ENCODE measurements at places on chromosomes 7 and 10. TPM values are rescaled to one million over a fixed set of nuclear protein-coding genes. Genes with fewer than 3 reads are reported as not detected.
A peak's percentile ranks its signal among the peaks of the same experiment; 100 is the strongest.

Gene NEUROG3
- not detected for total RNA-seq

Gene NAMPT
- 73.4 TPM for total RNA-seq

Gene BMPER
- total RNA-seq: 0.14 TPM

Gene TEX47
- total RNA-seq: not detected

Gene NHLRC2
- total RNA-seq: 20.5 TPM

DNA sequence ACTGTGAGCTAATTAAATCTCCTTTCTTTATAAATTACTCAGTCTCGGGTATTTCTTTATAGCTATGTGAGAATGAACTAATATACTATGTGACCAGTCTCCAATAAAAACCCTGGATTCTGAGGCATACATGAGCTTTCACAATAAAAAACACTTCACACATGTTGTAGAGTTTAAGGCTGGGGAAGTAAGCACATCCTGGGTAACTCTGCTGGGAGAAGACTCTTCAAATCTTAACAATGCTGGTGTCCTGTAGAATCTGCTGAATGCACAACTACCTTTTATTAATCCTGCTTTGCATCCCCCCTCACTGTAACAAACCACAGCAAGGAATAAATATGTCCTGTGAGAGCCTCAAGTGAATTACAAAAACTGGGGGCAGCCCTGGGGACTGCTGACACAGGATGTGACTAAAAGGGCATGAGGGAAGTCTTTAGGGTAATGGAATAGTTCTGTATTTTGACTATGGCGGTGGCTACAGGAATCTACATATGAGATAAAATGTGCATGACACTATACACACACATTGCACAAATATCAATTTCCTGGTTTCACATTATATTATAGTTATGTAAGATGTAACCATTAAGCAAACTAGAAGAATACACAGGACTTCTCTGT is 45.1 kb upstream of the KCTD7 start:
- H3K36me3 ChIP-seq: no peaks in the 10 kb centered on the region
- no peak overlapping the region for H3K27ac ChIP-seq
- H3K4me3 ChIP-seq: no peak overlapping the region
- no peaks in the 10 kb centered on the region for H3K27me3 ChIP-seq

- H3K27ac ChIP-seq: no peak overlapping the region
- no peaks in the 10 kb centered on the region for H3K4me1 ChIP-seq
- H3K4me3 ChIP-seq: no peak overlapping the region
- no peak for DNase-seq
Measured at GRCh38 chr7:117186218-117187010, 136.4 kb downstream of the WNT2 start.

GRCh38 chr10:112262546-112262945 is 20.7 kb upstream of the TECTB start:
- H3K27ac ChIP-seq: no peak overlapping the region
- no peak overlapping the region for H3K4me3 ChIP-seq
- peaks cover 7% of the 10 kb centered on the region for H3K4me1 ChIP-seq
- H3K36me3 ChIP-seq: no peaks in the 10 kb centered on the region

- H3K4me1 ChIP-seq: no peaks in the 10 kb centered on the region
- H3K27me3 ChIP-seq: no peaks in the 10 kb centered on the region
- H3K4me3 ChIP-seq: no peak overlapping the region
Measured at GRCh38 chr7:73703757-73704639, 15.5 kb downstream of the STX1A start.

GRCh38 chr10:61612450-61612849 is 50.3 kb upstream of the CABCOCO1 start:
- H3K36me3 ChIP-seq: no peaks in the 10 kb centered on the region
- no peak overlapping the region for H3K4me3 ChIP-seq
- H3K27ac ChIP-seq: no peak overlapping the region
- DNase-seq: no peak
- H3K4me1 ChIP-seq: no peaks in the 10 kb centered on the region

- no peaks in the 10 kb centered on the region for H3K27me3 ChIP-seq
- H3K27ac ChIP-seq: no peak overlapping the region
- H3K4me3 ChIP-seq: no peak overlapping the region
- no peaks in the 10 kb centered on the region for H3K4me1 ChIP-seq
Measured at GRCh38 chr10:92452313-92452712, 121.6 kb downstream of the IDE start.

GRCh38 chr10:92405419-92405924 is 114.5 kb downstream of the MARCHF5 start:
- no peak for DNase-seq
- no peaks in the 10 kb centered on the region for H3K27me3 ChIP-seq
- H3K27ac ChIP-seq: no peak overlapping the region
- H3K36me3 ChIP-seq: no peaks in the 10 kb centered on the region

DNA sequence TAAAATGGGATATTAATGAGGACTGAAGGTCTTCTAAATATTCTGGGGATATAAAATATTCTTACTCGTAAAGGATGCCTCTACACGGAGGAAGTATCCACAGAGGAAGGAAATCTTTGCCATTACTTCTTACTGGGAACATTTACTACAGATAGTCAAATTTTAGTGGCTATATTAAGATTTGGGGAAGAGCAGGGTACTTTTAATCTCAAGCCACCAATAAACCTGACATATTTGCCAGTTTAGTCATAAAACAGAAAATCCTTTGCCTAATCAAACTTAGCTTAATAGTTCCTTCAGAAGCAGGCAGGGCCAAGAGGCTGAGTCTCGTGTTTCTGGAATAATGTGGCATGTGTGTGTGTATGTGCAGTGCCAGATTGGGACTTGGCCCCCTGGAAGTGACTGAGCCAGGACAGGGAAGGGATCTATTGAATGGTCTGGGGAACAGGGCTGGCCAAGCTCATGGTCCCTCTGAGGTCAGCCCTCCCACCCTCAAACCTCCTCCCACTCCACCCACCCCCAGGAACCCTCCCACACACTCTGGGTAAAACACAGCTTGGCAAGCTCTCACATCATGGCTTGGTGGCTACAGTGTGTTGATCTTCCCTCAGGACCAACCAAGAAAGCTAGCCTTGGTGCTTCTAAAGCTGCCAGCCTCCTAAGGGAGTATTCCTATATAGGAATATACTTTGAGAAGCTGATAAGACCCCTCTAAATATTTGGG is 1.6 kb upstream of the PIK3CG start:
- no peaks in the 10 kb centered on the region for H3K4me1 ChIP-seq
- no peaks in the 10 kb centered on the region for H3K27me3 ChIP-seq
- no peak overlapping the region for H3K4me3 ChIP-seq

DNA sequence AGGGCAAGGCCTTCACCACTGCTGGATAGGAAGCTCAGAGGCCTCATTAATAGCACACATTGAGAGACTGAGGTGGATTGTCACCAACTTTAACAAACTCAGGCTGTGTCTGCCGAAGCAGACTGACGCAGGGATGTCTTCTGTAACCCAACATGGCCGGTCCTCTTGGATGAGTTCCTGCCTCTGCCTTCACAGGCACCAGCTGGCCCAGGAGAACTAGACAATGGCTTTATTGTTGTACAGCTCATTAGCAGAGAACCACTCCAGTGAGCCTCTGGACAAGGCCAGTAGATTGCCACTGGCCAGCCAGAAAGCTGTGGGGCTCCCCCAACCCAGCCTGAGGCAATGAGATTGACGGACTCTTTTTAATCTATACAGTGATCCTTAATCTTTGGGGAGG is 9.4 kb downstream of the NODAL start:
- no peak for DNase-seq
- no peaks in the 10 kb centered on the region for H3K27me3 ChIP-seq
- peaks cover 6% of the 10 kb centered on the region for H3K4me1 ChIP-seq
- peak overlapping the region; percentile 41 for H3K27ac ChIP-seq
- H3K4me3 ChIP-seq: no peak overlapping the region
